Osteoblast (primary cell): ENCODE measurements at places on chromosomes 13 and 19. TPM values are rescaled to one million over a fixed set of nuclear protein-coding genes. Genes with fewer than 3 reads are reported as not detected.

Gene SLC7A9
- total RNA-seq = under 0.01 and 0.59 TPM in 2 replicates

Gene ZNF541
- total RNA-seq = under 0.01 TPM in 2 replicates

Gene BCAM
- 4.3 and 4.4 TPM in 2 replicates for total RNA-seq

Gene RASL11A
- 8.8 and 11.9 TPM in 2 replicates for total RNA-seq

DNA sequence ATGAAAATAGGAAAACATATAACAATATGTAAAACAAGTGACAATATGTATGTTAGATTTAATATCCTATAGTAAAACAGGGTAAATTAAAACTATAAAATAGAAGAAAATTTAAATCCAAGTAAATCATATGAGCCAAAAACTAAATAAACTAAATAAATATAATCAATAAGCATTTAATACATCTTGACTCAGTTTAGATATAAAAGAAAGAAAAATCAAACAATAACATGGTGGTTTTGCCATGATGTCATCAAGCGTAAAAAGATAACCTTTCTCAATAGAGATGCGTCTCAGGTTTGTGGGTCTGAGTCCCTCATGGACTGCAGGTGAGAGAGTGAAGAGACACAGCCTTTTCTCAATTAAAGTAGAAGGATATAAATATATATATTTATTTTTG is 26.6 kb upstream of the ZNF331 start:
- no peaks in the 10 kb centered on the region for H3K36me3 ChIP-seq
- H3K27ac ChIP-seq = no peak overlapping the region
- no peaks in the 10 kb centered on the region for H3K27me3 ChIP-seq
- peaks cover 17% of the 10 kb centered on the region for H3K4me1 ChIP-seq
- no peak overlapping the region for H3K4me3 ChIP-seq

DNA sequence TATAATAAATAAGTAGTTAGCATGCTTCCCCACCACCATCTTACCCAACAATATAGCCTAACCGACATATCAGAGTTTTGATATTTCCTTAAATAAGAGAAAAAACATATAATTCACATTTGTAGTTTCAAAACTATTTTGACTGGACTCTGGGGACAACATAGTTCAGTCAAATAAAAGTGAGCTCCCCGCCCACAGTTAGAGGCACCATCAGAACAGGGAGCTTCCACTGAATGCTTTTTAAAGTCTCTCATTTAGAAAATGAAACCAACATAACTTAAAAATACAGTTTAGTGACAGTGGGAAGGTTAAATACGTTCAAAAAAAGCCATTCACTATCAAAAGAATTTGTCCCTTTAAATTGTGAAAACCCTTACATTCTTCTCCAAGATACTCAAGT is 92.8 kb downstream of the EPSTI1 start:
- H3K27ac ChIP-seq = no peak overlapping the region
- DNase-seq = no peak
- H3K4me3 ChIP-seq = peak overlapping the region; percentile 54
- H3K36me3 ChIP-seq = no peaks in the 10 kb centered on the region
- no peaks in the 10 kb centered on the region for H3K27me3 ChIP-seq

- H3K4me1 ChIP-seq = no peaks in the 10 kb centered on the region
- H3K4me3 ChIP-seq = no peak overlapping the region
- no peak overlapping the region for H3K27ac ChIP-seq
- no peak for DNase-seq
- no peaks in the 10 kb centered on the region for H3K36me3 ChIP-seq
- H3K27me3 ChIP-seq = no peaks in the 10 kb centered on the region
These were observed 249.2 kb upstream of the SGCG start for GRCh38 chr13:22931576-22931975.

DNA sequence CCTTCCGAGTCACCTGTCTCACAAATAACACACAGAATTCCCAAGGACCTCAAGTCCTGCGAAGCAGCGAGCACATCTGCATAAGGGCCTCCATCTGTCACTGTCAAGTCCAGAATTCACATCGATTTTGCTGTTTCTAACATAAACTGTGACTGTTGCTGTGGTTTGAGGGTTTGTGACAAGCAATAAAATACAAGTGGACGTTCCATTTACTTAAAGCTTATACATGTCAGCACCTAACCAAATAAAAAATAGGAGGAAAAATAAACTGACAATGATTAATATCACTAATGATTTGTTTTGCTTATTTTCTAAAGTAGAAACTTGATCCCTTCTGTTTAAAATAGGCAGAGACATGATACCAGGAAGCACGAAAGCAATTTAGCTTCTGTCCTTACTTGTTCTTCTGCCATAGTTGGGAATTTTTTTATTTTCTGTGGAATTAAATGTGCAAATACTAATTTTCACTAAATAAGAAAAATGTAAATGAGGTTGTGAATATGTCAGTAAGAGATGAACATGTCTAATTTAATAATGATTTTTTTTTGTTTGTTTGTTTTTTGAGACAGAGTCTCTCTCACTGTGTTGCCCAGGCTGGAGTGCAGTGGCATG is 279.1 kb downstream of the FGF9 start:
- no peak overlapping the region for H3K4me3 ChIP-seq
- H3K27ac ChIP-seq = no peak overlapping the region
- H3K27me3 ChIP-seq = no peaks in the 10 kb centered on the region
- no peak for DNase-seq
- no peaks in the 10 kb centered on the region for H3K36me3 ChIP-seq

GRCh38 chr19:15293781-15294491 is 38.4 kb downstream of the BRD4 start:
- peak; percentile 57 for DNase-seq
- peaks cover 58% of the 10 kb centered on the region for H3K4me1 ChIP-seq
- no peaks in the 10 kb centered on the region for H3K27me3 ChIP-seq
- H3K27ac ChIP-seq = peak overlapping the region; percentile 24

DNA sequence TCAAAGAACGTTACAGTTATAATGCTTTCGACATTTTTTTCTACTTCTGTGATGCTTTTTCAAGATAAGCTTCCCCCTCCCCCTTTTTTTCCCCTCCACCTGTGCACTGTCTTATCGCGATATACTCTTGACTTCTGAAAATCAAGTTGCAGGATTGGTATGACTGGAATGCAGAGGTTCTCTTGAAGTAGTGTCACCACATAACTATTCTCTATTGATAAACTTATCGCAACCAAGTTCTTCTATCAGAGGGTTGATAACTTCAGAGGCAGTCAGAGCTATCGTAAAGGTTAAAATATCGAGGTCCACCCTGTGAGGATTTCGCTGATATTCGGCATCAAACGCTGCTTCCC is 820 bp downstream of the EID2 start:
- no peaks in the 10 kb centered on the region for H3K36me3 ChIP-seq
- no peak for DNase-seq
- H3K4me3 ChIP-seq = peak overlapping the region; percentile 89
- H3K4me1 ChIP-seq = peaks cover 10% of the 10 kb centered on the region

DNA sequence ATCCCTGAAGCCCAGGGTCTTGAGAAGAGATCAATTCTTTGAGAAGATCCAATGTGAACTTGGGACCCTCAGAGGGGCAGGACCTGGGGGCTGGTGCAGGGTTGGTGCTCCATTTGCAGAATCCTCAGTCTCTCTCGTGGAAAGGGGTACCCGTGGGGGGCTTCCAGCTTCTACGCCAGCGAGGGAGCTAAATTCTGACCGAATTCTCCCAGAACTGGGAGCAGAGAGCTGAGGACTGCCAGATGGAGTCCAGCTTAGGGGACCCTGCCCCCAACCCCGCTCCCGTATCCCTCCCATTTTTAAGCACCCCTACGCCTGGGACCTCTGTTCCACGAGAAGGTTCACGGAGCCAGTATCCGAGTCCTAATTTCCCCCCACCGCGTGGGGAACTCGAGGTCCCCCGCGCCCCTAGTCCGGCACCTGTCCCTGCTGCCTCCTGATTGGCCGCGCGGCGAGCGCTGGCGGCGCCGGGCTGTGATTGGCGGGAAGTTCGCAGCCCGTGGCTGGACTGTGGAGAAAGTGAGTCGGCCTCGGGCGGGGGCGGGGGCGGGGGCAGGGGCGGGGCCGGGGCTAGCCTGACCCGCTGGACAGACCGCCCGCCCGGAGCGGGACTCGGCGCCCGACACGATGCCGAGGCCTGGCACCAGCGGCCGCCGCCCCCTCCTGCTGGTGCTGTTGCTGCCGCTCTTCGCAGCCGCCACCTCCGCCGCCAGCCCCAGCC is 4.4 kb upstream of the LTBP4 start:
- peak overlapping the region; percentile 61 for H3K4me3 ChIP-seq
- H3K27me3 ChIP-seq = peaks cover 25% of the 10 kb centered on the region
- no peak overlapping the region for H3K27ac ChIP-seq

- DNase-seq = no peak
- peaks cover 5% of the 10 kb centered on the region for H3K27me3 ChIP-seq
- H3K27ac ChIP-seq = no peak overlapping the region
- no peaks in the 10 kb centered on the region for H3K36me3 ChIP-seq
These were observed 187.6 kb downstream of the NHLRC3 start for GRCh38 chr13:39225860-39226259.

- no peaks in the 10 kb centered on the region for H3K27me3 ChIP-seq
- no peak overlapping the region for H3K4me3 ChIP-seq
- DNase-seq = no peak
- peaks cover 3% of the 10 kb centered on the region for H3K4me1 ChIP-seq
These were observed 49.1 kb downstream of the TBC1D4 start for GRCh38 chr13:75432811-75433244.

- no peak overlapping the region for H3K27ac ChIP-seq
- no peaks in the 10 kb centered on the region for H3K27me3 ChIP-seq
- no peaks in the 10 kb centered on the region for H3K36me3 ChIP-seq
- no peak overlapping the region for H3K4me3 ChIP-seq
These were observed 124.4 kb upstream of the SPATA13 start for GRCh38 chr13:24036115-24036514.

DNA sequence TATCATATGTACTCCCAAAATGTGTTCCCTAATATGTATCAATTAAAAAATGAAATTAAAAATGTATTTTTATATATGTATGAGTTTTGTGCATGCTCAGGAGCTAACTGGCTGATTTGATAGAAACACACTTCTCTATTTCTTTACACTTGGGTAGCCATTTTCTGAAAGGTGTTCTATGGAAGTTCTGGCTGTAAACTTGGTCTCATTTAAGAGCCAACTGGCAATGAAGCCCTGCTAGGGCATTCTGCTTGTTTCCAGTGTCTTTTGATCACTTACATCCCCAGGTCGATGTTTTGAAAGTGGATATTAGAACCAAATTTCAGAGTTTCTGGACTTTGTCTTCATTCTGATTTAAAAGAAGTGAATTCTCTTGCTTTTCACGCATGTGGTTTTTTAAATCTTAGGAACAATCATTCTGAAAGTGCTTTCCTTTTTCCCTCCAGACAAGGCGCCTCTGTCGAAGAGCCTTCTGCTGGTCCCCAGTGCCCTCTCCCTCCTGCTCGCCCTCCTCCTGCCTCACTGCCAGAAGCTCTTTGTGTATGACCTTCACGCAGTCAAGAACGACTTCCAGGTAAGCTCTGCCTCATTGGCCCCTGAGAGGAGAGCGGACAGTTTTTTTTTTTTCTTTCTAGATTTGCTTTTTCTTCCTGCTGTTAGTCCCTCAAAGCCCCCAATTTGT is 20.1 kb downstream of the GPR18 start:
- DNase-seq = no peak
- H3K27me3 ChIP-seq = no peaks in the 10 kb centered on the region
- H3K4me3 ChIP-seq = no peak overlapping the region
- no peaks in the 10 kb centered on the region for H3K4me1 ChIP-seq
- H3K36me3 ChIP-seq = peaks cover 15% of the 10 kb centered on the region

DNA sequence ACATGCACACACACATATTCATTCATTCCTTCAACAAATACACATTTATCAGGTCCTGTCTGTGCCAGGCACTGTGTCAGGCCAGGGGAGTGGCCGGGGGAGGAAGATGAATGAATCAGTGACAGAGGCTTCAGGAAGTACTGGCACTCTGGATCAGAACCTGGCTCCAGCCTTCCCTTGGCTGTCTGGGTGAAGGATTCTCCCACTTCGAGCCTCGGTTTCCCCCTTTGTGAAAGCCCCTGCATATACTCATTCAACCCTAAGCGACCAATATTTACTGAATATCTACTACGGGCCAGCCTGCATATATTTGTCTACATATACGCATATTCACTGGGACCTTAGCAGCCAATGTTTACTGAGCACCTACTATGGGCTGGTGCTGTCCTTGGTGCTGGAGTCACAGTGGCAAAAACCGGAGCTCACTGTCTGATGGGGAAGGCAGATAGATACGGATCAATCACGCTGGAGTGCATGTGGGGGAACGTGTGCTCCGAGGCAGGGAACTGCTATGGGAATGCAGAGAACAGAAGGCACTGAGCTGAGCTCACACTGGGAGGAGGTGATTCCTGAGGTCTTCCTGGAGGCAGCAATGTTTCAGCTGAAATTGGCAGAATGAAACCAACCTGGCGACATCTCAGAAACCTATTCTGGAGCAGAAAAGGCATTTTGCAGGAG is 636 bp upstream of the ZNF579 start:
- no peaks in the 10 kb centered on the region for H3K27me3 ChIP-seq
- peak overlapping the region; percentile 93 for H3K4me3 ChIP-seq
- peaks cover 16% of the 10 kb centered on the region for H3K4me1 ChIP-seq
- H3K36me3 ChIP-seq = peaks cover 10% of the 10 kb centered on the region

- no peaks in the 10 kb centered on the region for H3K4me1 ChIP-seq
- no peak overlapping the region for H3K4me3 ChIP-seq
- DNase-seq = no peak
- peaks cover 4% of the 10 kb centered on the region for H3K36me3 ChIP-seq
- H3K27me3 ChIP-seq = no peaks in the 10 kb centered on the region
These were observed 13.9 kb upstream of the GNA15 start for GRCh38 chr19:3121821-3122511.

GRCh38 chr13:25085125-25085742 is 10.7 kb upstream of the PABPC3 start:
- no peaks in the 10 kb centered on the region for H3K36me3 ChIP-seq
- H3K4me1 ChIP-seq = no peaks in the 10 kb centered on the region
- H3K27me3 ChIP-seq = peaks cover 3% of the 10 kb centered on the region

DNA sequence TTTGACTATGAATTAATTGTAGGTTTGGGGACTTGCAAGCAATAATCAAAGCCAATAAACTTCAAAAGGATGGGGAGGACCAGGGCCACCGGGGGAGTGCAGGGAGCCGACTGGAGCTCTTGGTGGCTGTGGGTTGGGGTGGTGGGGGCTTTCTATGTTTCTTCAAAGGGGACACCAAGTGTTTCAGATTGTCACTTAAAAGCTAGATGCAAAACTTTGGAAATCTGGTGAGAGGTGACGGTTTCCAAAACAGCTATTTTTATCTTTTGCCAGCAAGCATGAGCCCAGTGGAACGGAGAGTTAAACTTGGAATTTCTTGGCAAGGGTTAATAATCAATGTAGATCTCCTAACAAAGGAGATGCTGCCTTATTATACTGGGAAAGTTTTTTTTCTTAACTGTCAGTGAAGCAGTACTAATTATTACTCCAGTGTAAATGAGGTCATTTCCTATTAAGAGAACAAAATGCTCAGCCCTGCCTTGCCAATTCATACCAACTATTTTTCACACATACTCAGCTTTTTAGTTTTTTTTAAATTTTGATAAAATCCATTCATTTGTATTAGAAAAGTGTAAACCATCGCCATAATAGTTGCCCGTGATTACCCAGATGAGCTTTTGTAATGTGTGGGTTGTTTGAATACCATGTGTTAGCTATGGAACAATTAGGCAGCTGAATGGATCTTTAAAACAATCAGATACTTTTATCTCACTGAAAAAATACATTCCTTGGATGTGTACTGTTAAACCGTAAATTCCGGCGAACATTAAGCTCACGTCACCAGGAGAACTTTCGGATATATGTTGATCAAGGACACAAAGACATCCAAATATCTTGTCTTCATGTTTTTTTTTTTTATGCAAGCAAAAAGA is 95.9 kb upstream of the ZNF536 start:
- H3K36me3 ChIP-seq = no peaks in the 10 kb centered on the region
- H3K27ac ChIP-seq = no peak overlapping the region
- no peak for DNase-seq
- no peak overlapping the region for H3K4me3 ChIP-seq
- no peaks in the 10 kb centered on the region for H3K4me1 ChIP-seq
- no peaks in the 10 kb centered on the region for H3K27me3 ChIP-seq

GRCh38 chr19:51015691-51016267 is 3.7 kb downstream of the KLK10 start:
- H3K27me3 ChIP-seq = peaks cover 34% of the 10 kb centered on the region
- no peaks in the 10 kb centered on the region for H3K4me1 ChIP-seq
- no peaks in the 10 kb centered on the region for H3K36me3 ChIP-seq
- no peak overlapping the region for H3K27ac ChIP-seq
- no peak overlapping the region for H3K4me3 ChIP-seq
